Stimulated activated CD8-positive, alpha-beta memory T cell treated with anti-CD3 and anti-CD28 coated beads, Interleukin-2, amount 100 ng/mL, for 1 hour (primary cell): ENCODE measurements at places on chromosomes 12 and 14.
A peak's percentile ranks its signal among the peaks of the same experiment; 100 is the strongest.

GRCh38 chr12:10147714-10148403 is 17.9 kb upstream of the CLEC7A start:
- no peak for DNase-seq

GRCh38 chr12:120438495-120439198 is 734 bp downstream of the COX6A1 start:
- no peak for DNase-seq

DNA sequence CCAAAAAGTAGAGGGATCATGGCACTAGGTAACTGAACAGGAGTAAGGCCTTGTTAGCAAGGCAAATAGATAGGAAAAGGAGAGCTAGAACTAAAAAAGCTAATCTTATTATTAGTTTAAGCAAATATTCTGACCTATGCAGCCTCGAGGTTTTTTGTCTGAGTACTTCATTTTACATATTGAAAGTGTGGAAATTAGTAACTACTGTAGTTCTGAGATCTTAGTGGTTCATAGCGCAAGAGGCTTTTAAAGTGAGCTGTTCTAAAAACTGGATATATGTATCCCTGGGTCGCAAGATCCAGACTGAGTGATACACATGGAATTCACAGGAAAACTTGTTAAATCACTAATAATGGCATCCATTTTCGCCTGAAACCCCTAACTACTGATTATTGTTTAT is 411.0 kb upstream of the SOX5 start:
- no peak for DNase-seq

DNA sequence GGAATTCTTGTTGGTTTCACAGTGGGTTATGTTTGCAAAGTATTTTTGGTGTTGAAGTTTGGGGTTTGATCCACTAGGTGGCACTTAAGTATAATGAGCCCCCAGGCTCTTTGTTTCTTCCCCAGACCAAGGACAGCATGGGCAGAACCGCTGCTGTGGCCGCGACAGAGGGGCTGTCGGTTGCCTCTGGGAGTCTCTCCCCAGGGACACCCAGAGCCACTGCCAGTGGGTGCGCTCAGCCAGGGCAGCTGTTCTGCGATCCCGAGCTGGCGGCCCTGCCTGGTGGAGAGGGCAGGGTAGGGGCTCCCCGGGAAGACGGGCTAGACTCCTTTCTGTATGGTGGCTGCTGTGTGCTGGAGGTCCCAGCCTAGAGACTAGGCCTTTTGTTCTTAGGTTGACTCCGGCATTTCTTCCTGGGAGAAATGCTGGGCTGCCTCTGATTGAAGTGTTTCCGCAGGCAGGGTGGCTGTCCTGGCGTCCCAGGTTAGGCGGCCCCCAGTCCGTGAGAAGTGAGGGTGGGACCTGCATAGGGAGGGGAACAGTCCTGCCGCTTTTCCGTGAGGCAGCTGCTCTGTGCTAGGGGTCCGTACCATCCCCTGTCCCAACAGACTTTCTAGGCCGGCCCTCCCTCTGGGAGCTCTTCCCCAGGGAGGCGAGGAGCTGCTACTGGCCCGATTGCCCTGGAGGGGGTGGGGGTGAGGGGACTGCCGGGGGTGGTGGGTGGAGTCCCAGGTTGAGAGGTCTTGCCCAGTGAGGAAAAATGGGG is 253.1 kb upstream of the PELI2 start:
- no peak for DNase-seq

DNA sequence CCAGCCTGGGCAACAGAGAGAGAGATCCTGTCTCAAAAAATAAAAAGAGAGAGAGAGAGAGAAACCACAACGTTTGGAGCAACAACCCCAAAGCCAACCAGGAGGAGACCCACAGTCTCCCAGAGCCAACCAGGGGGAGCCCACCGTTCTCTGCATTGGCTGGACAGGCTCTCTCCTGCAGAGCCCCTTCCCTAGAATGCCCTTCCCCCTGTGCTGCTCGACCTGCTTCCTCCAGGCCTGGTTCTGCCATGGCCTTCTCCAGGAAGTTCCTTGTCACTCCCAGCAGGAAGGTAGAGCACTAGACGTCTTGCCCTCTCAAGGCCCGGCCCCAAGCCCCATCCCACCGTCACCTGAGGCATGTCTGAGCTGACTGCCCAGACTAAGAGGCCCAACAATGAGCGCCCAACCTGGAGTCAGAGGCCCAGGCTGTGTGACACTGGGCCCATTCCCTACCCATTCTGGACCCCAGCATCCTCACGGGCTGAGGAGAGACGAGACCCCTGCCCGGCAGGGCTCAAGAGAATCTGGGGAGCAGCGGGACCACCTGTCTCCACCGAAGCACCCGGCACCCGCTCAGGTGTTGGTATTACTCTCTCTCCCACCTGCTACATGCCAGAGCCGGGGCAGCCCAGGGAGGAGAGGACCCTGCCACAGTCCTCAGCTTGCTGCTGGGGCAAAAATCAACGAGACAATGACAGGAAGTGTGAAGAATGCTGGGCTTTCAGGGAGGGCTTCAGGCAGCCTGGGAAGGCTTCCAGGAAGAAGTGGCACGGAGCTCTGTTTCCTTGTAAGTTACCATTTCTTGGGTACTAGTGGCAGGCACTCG is 61.2 kb downstream of the DIO3 start:
- DNase-seq: no peak

DNA sequence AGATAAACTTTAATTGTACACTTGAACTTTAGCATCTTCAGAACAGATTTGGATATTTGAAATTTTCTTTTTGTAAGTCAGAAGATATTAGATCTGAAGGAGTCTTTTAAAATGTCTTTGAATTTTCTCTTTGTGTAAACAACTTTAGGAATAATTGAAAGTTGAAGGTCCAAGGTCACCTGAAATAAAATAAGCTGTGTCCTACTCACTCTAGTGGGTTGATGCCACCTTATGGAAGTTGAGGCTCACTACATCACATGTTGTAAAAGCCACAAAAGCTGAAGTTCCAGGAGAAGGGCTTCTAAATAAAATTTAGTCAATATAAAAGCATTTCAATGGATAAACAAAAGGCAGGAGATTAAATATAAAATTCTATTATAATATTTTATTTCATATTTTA is 122.0 kb upstream of the ATXN7L3B start:
- DNase-seq: no peak

GRCh38 chr14:64478634-64479250 is 13.4 kb downstream of the AKAP5 start:
- DNase-seq: no peak

GRCh38 chr12:108103517-108103916 is 25.6 kb upstream of the WSCD2 start:
- no peak for DNase-seq

DNA sequence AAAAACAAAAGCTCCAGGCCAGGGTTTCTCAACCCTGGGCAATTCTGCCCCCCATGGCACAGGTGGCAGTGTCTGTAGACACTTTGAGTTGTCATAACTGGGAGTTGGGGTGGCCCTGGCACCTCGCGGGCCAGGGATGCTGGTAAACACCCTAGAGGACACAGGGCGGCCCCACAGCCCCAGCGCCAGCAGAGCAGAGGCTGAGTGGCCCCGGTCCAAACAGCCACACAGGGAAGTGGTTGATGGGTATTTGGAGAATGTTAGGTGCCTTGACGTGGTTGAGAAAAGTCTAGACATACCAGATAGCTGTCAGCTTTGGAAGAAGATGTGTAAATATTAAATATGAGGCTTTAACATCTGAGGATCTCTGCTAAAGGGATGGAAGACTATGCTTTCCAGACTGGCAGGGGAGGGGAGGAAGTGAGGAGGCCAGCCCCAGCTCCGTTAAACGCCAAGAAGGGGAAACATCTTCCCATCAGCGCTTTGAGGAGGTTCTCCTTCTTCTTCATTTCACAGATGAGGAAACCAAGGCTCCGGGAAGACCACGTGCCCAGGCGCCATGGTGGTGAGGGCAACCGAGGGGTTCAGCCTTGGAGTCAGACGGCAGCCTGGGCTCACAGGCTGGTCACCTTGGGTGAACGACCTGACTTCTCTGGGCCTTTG is 103.7 kb downstream of the SCARB1 start:
- DNase-seq: no peak

DNA sequence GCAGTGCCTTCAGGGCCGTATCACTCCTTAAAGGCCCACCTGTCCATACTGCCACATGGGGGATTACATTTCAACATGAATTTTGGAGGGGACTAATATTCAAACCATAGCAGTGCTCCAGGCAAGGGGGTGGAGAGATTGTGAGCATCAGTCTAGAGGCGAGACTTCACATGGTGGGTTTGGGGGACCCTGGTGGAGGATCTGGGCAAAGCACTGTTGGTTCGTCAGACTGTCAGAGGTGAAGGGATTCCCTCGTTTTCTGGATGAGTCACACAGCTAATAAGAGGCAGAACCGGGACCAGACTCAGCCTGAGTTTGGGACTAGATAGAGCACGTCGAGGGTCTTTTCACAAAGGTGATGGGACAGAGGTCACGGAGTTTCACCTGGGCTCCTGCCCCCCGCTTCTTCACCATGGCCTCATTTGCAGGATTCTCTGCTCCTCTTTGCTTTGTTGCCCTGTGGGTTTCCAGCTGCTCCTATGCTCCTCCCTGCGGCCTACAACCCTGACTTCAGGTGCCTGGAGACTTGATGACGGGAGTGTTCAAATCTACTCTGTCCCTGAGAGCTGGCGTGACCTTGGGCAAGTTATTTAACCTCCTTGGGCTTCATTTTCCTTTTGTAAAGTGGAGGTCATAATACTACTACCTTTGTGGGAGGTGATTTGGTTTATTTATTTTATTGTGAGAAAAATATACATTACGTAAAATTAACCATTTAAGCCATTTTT is 41.5 kb downstream of the TEAD4 start:
- no peak for DNase-seq

- no peak for DNase-seq
Observed at GRCh38 chr12:132147423-132148367, 3.4 kb downstream of the NOC4L start.

DNA sequence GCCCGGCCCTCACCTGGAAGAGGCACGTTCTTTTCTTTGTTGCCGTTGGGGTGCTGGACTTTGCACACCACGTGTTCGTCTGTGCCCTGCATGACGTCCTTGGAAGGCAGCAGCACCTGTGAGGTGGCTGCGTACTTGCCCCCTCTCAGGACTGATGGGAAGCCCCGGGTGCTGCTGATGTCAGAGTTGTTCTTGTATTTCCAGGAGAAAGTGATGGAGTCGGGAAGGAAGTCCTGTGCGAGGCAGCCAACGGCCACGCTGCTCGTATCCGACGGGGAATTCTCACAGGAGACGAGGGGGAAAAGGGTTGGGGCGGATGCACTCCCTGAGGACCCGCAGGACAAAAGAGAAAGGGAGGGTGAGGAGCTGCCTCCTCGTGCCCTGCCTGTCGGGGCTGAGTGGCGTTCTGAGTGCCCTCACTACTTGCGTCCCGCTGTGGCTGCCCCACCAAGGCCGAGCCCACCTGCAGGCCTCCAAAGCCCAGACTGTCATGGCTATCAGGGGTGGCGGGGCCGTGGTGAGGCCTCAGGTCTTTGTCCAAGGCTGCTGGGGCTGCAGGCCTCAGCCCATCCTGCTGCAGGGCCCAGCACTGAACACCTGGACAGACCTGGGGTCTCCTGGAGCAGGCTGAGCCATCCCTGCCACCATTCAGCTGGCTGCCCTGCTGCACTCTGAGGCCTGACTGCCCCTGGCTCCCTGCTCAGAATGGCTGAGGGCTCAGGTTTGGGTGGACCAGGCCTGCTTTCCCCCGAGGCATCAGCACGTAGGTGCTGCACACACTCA is 329.7 kb downstream of the TMEM121 start:
- DNase-seq: no peak

- no peak for DNase-seq
Observed at GRCh38 chr12:132247718-132248452, 81.5 kb downstream of the GALNT9 start.

DNA sequence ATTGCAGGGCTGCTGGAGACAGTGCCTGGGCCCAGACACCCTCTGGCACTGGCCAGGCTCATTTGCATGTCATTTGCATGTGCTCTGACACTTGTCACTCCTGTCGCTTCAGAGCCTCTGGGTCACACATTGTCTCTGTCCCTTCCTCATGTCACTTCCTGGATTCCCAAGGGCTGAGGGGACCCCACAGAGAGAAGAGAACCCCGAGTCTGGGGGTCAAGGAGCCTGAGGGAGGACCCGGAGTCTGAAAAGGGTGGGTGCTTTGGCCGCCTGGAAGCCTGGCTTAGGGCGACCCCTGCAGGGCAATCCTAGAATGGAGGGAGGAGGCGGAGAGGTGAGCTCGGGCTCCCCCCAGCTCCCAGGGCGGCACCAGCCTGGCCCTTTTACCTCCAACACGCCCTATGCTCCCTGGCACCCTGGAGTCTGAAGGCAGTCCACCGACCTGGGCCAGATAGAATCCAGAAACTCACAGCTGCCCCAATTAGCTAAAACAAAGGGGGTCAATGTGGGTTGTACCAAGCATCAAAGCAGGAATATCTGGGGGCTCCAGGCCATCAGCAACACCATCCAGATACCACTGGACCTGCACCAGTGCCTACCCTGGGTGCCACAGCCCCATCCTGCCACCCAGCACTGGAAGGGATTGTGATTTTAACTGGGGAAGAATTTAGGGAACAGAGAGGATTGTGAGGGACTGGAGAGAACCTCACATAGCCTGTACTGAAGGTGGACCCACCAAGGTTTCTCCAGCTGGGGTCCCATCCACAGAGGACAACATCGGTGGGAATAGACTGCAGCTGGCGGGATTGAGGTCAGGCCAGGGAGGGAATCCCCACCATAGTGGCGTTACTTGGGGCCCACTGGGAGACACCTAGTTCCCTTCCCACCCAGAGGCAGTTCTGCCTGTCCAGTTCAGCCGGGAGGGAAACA is 21.8 kb upstream of the KRT78 start:
- peak; percentile 55 for DNase-seq

DNA sequence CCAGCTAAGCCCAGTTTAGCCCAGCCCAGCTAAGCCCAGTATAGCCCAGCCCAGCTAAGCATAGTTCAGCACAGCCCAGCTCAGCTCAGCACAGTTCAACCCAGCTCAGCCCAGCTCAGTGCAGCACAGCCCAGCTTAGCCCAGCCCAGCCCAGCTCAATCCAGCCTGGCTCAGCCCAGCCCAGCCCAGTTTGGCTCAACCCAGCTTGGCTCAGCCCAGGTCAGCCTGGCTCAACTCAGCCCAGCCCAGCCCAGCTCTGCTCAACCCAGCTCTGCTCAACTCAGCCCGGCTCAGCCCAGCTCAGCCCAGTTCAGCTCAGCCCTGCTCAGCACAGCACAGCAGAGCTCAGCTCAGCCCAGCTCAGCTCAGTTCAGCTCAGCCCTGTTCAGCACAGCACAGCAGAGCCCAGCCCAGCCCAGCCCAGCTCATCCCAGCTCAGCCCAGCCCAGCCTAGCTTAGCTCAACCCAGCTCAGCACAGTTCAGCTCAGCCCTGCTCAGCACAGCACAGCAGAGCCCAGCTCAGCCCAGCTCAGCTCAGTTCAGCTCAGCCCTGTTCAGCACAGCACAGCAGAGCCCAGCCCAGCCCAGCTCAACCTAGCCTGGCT is 330.9 kb downstream of the TMEM121 start:
- DNase-seq: no peak

GRCh38 chr12:13342971-13343370 is 146.4 kb downstream of the EMP1 start:
- no peak for DNase-seq

- no peak for DNase-seq
Observed at GRCh38 chr14:105247026-105247425, 1.3 kb upstream of the BTBD6 start.

DNA sequence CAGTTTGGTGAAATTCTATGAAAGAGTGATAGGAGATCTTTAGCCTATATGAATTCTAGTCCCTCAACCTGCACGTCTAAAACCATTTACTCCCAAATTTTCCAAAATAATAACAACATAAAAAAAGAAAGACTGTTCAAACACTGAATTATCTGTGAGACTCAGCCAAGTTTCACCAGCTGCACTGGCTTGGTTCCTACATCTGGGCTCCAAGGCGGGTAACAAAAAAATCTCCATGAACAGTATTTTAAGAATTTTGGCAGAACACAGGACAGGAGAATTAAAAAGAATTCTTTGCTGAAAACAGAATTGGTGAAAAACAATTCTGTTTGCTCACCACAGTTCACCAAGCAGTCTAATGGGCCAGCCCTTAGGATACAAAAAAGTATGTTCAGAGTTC is 536.8 kb upstream of the ATP2B1 start:
- no peak for DNase-seq
